Effector memory CD4-positive, alpha-beta T cell (primary cell): ENCODE measurements at places on chromosomes 7 and 10.

- no peak for DNase-seq
These were observed 256.5 kb upstream of the PPP2R2D start for GRCh38 chr10:131644289-131644688.

- no peak for DNase-seq
These were observed 158.0 kb upstream of the RHEB start for GRCh38 chr7:151677581-151678226.

DNA sequence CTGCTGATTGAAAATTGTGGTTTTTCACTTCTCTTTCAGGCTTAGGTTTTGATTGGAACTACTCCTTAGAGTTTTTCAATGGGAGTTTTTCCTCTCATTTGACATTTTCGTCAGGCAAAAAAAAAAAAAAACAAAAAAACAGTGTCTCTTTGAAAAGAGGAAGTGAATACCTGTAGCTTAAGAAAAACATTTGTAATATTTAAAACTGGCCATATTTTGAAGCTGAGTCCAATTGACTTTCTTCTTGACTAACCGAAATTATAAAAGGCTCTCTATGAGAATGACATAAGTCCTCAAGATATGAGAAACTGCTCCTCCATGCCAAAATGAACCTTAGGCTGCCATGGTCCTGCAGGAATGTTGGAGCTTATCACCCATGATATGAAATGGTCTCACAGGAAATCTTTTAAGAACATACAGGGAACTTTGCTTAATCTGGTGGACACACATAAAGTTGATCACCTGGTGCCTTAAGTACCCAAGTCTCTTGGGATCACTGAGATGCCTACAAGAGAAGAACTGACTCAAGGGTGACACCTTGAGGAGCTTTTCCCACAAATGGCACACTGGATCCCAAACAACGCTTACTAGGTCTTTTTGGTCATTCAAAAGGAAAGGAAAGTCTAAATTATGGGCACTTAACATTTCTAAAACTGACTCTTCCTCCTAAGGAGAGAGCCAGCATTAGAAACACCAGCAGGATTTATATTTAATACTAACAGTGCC, 263.4 kb downstream of the CDC14C start:
- DNase-seq, result no peak

GRCh38 chr7:155796381-155797261, 15.6 kb downstream of the SHH start:
- peak; percentile 43 for DNase-seq

GRCh38 chr7:138970446-138970845, 10.7 kb downstream of the KIAA1549 start:
- DNase-seq, result no peak

DNA sequence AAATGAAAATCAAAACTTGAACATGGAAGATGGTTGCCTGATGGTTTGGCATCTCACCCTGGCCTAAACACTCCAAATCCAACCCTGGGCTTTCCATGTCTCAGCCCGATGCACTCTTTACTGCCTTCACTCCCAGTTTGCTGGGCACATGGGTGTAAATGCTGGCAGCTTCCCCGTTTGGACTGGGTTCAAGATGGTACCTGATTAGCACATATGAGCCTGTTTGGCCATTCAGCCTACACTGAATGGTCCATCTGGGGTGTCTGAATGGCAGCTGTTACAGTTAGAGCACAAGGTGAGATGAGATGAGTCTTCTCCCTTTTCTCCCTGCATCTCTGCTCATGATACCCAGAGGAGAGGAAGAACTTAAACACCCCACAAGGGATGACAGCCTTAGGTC, 37.1 kb downstream of the ATXN7L1 start:
- no peak for DNase-seq

- DNase-seq, result peak; percentile 68
These were observed 136.1 kb downstream of the ICA1 start for GRCh38 chr7:8125680-8126444.

DNA sequence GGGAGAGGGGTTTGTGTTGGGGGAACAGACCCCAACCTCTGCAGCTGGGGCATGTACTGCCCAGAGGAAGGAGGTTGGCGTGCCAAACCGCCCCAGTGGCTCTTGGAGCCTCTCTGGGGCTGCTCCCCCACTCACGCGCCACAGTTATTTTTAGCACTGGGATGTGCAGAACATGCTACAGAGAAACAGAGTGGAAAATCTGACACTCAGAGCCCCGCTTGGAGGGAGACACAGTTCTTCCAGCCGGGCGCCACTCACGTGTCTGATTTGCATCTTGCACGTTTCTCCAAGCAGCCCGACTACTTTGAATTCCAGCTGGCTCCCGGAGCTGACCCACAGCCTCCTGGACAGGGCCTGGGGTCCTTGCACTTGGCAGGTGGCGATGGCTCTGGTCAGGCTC, 182.0 kb downstream of the RPS24 start:
- DNase-seq, result no peak

- DNase-seq, result no peak
These were observed 480 bp downstream of the VPS50 start for GRCh38 chr7:93232673-93233018.

GRCh38 chr7:14228341-14228740, 238.9 kb upstream of the ETV1 start:
- DNase-seq, result no peak

GRCh38 chr10:127527891-127528290, 21.2 kb upstream of the NPS start:
- DNase-seq, result no peak

GRCh38 chr10:7008645-7009044, 402.2 kb downstream of the SFMBT2 start:
- no peak for DNase-seq

GRCh38 chr7:131606346-131607290, 50.2 kb upstream of the PODXL start:
- no peak for DNase-seq

DNA sequence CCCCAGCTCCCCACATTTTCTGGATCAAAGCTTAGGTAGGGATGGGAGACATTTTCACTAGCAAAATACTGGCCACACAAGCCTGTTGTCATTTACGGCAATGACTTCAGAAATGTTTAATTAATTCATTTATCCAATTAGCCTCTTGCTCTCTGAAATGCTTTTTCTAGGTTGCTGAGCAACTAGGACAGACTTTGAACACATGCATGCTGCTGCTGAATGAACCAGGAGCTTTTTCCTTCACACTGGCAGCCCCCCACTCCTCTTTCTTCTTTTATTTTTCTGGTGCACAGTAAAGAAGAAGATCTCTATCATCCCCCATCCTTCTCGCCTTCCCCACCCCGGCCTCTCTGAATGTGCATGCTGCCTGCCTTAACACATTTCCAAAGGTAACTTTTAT, 22.5 kb downstream of the SORCS3 start:
- no peak for DNase-seq
